CD8-positive, alpha-beta T cell (primary cell): ENCODE measurements at places on chromosomes 5 and 9.

DNA sequence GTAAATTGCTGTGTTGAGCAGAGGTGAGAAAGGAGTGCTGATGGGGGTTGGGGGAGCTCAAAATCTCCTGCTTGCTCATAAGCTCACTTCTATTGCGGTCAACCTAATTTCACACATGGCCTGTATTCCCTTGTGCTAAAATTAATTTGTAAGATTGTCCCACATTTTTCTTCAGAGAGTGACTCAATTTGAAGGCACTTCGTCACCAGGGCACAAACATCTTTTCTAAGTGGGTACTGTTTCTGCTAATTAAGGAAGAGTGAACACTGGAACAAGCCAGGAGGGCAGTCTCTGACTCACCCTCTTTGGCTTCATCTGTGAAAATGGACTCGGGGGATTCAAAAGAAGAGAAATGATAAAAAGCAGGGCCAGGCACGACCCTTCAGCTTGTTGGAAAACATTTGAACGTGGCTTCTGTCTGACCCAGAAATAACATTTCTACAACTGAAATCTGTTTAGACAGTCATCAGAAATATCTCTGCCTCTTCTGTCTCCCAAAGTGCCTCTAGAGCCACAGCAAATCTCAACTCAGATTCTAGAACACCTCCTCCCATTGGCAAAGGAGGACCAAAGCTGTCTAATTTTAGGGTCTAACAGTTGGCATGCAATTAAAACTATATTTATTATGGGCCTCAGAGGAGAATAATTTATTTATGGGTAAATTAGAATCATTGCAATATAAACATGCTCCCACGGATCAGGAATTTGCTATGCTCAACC, 49.8 kb downstream of the FEM1C start:
- DNase-seq = no peak

- no peak for DNase-seq
Measured at GRCh38 chr9:3941758-3942157, 358.1 kb downstream of the GLIS3 start.

DNA sequence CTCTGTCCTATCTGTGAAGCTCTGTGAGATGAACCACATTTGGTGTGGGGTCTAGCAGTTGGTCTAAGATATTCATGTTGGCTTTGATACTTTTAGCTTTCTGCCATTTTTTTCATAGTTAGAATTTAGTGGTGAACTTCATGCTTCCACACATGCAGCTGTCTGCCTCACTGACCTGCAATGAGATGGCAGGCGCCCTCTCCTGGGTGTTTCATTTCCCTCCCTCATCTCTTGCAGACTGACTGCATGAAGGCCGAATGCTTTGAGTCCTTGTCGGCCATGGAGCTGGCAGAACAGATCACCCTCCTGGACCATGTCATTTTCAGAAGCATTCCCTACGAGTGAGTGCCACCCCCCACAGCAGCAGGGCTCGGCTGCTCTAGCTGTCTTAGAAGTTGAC, 26.1 kb upstream of the CKMT2 start:
- DNase-seq = no peak

DNA sequence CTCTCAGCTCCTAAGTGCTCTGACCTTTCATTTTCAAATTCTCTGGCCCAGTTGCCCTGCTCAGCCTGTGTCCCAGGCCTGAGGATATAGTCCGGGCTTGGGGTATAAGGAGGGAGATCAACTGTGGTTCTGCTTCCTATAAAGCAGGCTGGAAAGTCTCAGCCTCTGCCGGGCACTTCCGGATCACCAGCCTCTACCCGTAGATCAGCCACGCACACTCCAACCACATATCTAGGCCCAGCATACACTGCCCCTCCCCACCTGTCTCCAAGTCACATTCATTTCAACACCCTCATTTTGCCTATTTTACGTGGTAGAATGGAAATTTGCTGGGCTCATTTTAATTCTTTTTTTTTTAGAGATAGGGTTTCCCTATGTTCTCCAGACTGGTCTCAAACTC, 3.1 kb downstream of the ZER1 start:
- DNase-seq = no peak

- DNase-seq = no peak
Measured at GRCh38 chr9:96158147-96158546, 143.8 kb downstream of the HSD17B3 start.

DNA sequence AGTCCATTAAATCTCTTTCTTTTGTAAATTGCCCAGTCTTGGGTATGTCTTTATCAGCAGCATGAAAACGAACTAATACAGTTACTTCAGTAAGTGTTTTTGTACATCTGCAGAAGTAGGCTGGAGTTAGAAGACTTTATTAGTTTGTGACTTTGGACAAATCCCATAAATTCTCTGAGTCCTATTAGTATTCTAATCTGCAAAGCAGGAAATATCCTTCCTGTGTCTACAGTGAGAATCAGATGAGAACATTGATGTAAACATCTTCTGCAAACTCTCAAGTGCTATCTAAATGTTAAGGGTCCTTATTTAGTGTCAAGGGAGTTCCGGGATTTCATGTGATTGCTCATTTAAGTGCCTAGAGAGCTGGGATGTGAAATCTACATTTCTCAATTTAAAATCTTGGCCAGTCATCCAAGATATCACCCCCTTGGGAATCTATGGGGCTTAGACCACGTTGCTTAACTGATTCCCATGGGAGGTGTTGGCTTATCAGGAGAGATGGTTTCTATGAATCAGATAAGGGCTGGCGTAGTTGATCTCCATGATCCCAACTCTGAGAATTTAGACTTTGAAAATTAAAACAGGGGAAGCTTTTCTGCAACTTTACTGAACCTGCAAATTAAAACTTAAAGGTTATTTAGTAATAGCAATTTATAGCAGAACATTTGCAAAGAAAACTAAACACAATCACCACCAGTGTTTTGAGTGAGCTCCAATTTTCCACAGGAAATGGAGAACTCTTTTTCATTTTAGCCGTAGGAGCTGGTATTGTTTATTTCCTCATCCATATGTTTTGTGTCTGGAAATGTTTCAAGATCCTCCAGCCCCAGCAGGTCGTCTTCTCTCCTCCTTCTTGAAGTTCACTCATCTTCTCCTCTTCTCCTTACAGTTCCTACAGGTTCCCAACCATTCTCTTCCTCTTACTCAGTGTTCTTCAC, 241.6 kb upstream of the CD180 start:
- no peak for DNase-seq

DNA sequence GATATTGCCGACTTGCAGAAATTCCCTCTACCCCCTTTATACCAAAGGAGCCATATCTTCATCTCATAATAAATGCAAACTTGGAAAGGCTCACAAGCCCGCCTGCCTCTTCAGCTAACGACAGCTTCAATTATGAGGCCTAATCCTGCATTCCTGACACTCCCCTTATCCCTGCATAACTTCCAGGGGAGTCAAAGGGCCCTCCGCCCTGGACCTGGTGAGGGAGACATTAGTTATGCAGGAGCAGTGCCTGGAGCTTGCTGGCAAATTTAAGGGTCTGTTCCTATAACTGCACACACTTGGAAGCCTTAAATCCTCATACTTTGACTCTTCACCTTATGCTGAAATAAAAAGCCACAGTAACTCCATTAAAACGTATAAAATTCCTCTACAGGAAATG, 617.9 kb downstream of the BNC2 start:
- no peak for DNase-seq

DNA sequence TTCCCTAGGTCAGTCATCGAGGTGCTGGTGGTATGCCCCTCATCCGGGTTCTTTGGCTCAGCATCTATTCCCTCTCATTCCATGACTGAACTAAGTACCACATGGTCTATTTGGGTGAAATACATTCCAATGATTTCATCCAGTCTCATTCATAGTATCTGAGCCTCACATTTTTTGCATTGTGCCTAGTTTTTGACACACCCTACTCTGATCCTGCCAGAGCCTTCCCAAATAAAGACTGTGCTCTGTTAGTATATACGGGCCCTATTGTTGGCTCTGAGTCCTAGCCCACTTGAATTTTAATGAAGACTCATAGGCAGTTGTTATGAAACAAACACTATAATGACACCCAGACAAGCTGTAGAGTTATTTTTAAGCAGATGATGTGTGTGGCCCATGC, 740.7 kb downstream of the CETN3 start:
- DNase-seq = no peak

GRCh38 chr5:63155310-63155631, 576.7 kb downstream of the LRRC70 start:
- no peak for DNase-seq

DNA sequence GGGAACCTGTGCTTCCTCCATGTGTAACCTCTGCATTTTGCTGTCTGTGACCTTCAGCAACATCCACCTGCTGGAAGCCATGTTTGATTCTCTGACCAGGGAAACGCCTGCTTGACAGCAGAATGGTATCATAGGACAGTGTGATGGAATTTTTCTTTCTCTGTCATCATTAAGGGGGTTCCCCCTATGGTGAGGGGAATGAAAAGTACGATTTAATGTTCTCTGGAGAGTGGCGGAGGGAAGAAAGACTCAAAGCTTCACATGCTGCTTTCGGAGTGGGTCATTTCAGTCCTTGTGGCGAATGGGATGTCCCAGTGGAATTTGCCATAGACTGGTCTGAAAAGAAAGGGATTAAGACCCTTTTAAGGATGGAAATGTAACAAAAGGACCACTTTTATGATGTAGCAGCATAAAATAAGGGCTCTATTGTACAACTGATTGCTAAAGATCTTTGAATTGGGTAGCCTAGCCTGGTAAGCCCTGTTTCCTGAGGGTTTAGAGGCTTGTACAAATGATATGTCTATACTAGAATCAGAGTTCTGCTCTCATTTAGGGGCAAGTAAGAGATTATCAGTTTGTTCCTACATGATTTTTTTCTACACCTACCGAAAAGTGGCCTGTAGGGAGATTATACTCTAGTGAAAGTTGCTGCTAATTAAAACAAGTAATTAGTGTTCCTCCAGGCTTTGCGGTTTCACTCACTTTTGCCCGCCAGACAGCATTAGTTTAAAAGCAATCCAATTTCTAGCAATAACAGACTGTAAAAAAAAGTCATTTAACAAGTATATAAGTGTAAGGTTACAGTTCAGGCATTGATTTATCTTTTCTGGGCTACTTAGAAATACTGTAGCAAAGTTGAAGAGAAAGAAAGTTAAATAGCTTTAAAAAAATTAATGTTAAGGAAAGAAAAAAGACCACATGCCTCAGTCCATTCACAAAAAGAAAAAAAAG, 904.5 kb downstream of the NR2F1-AS1 start:
- DNase-seq = no peak

GRCh38 chr9:107540164-107540561, 50.6 kb upstream of the KLF4 start:
- DNase-seq = no peak

- DNase-seq = no peak
Measured at GRCh38 chr9:85931495-85931894, 9.5 kb upstream of the NAA35 start.

- no peak for DNase-seq
Measured at GRCh38 chr5:64364426-64364825, 141.4 kb upstream of the RGS7BP start.

GRCh38 chr9:92728831-92729734, 35.5 kb downstream of the BICD2 start:
- no peak for DNase-seq

DNA sequence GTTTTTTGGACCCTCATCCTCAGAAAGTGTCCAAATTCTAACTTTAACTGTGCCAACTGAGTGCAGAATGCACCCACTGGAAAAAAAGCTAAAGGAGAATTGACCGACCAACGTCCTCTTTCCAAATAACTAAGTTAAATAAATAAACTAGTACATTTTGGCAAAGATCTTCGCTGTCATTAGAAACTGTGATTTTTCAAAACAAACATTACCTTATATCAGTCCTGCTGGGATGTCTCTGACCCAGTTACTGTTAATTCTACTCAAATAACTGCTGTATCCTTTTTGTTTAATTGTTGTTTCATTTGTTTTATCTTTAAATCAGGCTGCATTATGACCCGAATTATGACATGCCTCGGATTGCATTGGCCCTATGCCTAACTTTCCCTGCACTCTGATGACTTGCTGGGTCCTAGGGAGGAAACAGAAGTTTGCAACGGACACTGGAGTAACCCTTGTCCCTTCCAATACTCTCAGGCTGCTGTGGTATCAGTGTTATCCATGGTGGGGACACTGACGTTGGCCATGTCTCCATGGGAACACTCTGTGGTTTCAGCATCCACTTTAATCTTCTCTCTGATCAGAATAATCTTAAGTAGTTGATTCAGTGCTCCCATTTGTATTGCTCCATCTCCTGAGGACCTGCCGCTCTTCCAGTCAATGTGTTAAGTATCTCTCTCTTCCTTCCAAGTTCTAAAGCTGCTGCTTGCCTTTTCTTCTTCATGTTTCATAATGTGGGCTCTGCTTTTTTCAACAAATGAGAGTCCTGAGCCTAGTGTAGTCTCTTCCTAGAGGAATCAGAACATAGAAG, 11.1 kb upstream of the IFNA5 start:
- DNase-seq = no peak

- peak; percentile 82 for DNase-seq
Measured at GRCh38 chr5:177431317-177432142, 5.1 kb downstream of the GRK6 start.

DNA sequence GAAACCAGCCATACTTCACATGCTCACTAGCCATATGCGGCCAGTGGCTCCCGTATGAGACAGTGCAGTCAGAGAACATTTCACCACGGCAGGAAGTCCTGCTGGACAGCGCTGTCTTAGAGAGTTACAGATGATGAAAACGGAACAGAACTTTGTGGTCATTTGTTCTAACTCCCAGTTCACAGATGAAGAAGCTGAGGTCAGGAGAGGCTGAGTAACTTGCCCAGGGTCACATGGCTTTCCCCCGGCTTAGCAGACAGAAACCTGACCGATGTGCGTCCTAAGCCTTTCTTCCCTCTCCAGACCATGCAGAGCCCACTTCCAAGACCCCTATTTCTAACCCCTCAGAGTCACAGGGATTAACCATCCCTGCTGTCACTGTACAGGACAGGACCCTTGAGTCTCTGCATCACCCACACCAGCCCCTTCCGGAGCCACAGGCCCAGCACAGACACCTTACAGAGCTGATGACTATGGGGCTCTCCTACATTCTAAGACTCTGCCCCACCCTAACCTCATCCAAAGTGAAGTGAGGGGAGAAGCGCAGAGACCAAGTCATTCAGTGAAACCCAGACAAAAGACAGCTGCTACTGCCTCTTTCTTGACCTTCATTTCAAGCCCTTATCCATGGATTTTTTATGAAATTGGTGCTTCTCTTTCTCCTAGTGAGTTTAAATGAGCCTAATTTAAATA, 86.9 kb downstream of the PTPN3 start:
- DNase-seq = no peak

DNA sequence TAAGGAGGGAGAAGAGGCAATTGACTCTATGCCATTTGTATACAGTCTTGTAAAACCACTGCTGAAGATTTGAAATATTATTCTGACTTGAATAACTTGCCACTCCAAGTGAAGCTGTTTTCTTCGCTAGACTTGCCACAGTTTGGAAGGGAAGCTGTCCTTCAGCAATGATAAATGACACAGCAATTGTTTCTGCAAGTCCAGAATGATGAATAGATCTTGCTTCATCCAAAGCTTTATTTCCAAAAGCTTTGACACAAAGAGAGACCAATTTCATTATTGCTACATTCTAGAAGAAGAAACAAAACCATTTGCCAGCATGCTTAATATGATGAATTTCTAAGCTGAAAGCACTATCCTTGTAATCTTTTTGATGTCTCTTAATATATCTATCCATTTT, 73.7 kb downstream of the ZNF366 start:
- no peak for DNase-seq

GRCh38 chr5:1014346-1014745, 5.7 kb downstream of the NKD2 start:
- no peak for DNase-seq
